Iris pigment epithelial cell (primary cell): ENCODE measurements at places on chromosomes 7 and 10.

GRCh38 chr10:37390926-37391325 lies 265.5 kb downstream of the ANKRD30A start:
- no peak for DNase-seq

DNA sequence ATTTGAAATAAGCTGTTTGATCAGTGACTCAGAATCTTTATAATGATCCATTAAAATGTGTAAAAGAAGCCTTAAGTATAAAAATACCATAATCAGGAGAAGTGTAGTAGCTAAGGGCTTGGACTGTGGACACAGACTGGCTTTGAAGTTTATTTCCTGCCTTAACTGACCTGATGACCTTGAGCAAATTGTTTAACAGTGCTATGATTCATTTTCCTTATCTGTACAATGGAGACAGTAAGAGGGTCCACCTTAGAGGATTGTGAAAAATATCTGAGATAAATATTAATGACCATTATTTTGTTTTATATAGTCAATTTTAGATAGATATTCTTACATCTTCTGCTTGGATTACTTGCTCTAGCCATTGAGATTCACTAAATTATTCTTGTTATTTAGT lies 13.3 kb upstream of the RPA3 start:
- peak; percentile 12 for DNase-seq

- DNase-seq, result no peak
Observed at GRCh38 chr10:22570234-22570633, 144.1 kb downstream of the PIP4K2A start.

DNA sequence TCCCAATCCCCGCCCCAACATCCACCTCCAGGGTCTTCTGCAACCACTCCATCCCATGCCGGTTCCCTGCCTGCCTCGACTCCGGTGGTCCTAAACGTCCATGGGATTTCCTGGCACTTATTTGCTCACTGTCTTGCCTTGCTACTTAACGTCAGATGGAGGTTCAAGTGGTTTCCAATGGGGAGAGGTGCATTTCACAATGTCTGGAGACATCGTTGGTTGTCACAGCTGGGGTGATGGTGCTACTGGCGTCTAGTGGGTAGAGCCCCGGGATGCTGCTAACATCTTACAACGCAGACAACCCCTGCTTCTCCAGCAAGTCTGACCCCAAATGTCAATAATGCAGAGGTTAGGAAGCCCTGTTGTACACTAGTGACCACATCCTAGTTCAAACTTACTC lies 82.9 kb upstream of the ANLN start:
- no peak for DNase-seq

GRCh38 chr7:157501581-157501980 lies 164.8 kb downstream of the DNAJB6 start:
- DNase-seq, result no peak

GRCh38 chr7:99365318-99366141 lies 9.0 kb upstream of the ARPC1B start:
- DNase-seq, result no peak

DNA sequence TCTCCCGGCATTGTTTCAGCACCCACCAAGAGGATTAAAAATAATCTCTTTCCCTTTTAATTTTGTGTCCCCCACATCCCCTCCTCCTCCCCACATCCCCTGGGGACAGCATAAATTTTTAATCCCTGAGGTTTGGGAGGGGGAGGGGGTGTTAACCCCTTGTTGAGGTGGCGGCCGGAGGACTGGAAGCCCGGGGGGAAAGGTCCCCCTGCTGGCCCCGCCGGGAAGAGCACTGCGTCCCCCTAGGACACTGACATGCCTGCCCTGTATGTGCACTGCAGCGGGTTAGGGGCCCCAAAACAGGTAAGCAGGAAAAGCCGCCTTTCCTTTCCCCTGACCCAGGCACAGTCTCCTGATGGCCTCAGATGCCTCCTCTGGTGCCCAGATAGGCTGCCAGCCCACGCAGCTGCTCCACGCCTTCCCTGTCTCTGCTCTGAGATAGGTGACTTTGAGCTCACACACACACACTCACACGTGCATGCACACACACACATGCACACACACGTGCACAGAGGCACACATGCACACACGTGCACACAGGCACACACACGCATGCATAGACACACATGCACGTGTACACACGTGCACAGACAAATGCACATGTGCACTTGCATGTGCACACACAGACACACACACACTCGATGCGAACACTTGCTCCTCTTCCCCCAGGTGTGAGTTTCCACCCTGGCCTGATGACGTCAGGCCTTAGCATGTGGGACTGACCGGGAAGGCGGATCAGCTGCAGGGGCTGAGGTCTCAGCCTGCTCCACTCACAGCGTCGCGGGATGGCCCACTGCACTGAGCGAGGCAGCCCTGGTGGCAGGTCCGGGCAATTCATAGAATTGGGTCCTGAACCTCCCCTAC lies 12.3 kb downstream of the CNPY1 start:
- peak; percentile 9 for DNase-seq

DNA sequence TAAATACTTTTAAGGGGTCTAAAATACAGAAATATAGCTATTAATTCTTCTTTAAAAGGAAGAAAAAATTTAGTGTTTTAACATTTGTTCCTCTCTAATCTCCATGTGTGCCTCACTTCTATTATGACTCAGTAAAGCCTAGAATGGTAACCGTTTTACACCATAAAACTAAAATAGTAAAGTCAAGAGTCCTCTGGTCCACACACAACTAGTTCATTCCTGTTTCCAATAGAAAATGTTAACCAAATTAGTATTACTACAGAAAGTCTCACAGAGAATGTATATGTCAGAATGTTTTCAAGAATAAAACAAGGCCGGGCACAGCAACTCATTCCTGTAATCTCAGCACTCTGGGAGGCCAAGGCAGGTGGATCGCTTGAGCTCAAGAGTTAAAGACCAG lies 55.8 kb downstream of the CNOT4 start:
- no peak for DNase-seq

DNA sequence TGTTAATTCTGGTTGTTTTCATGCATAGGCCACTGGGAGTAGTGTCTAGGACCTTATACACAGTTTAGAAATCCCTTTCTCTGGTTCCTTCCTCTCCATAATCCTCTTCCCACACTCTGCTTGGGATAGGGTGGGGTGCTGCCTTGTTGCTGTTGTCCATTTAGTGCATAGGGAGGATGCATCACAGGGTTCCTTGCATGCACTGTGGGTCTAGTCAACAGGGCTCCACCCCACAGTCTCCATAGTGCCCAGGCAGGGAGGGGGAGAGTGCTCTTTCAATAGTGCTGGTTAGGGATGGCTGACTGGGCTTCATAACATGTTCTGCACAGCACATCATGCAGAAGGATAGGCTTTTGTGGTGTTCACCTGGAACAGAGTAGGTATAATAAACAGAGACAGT lies 81.1 kb downstream of the ARHGAP12 start:
- no peak for DNase-seq

DNA sequence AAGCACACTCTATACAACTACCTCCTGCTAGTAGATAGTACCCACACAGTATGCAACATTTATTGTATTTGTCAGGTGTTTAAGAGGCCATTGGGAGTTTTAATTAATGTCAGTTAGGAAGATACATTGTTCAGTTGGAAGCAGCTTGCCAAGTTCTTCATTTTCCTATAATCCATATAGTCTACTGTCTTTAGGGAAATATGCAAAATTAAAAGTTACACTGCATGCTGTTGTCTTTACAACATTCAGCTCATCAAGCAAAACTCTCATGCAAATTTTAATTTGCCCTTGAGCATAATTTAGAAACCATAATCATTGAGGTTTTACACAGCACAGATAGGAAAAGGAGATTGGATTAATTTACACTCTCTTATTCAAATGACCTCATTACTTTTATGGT lies 17.4 kb downstream of the FOXP2 start:
- no peak for DNase-seq

DNA sequence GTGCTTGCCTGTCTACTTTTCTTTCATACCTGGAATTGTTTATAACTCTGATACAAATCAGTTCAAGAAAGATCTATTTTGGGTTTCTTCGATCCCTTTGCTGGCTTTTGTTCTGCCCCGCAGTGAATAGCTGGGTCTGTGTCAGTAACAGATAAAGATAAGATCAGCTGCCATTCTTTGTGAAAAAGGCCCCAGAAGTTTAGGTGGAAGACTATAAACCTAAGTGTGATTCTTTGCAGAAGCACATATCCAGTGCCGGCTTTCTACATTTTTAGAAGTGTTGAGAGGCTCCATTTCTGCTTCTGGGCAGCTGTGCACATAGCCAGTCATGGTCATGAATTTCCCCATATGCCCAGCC lies 686.4 kb upstream of the C7orf33 start:
- no peak for DNase-seq
